SJCRH30 (cell line): ENCODE measurements at places on chromosomes 3 and 15.

- DNase-seq: peak; percentile 79
Observed at GRCh38 chr15:40274350-40275274, 8.3 kb downstream of the ANKRD63 start.

GRCh38 chr3:130897316-130897715 is 3.4 kb downstream of the ATP2C1 start:
- DNase-seq: no peak

- no peak for DNase-seq
Observed at GRCh38 chr3:15711281-15711680, 86.5 kb downstream of the ANKRD28 start.

DNA sequence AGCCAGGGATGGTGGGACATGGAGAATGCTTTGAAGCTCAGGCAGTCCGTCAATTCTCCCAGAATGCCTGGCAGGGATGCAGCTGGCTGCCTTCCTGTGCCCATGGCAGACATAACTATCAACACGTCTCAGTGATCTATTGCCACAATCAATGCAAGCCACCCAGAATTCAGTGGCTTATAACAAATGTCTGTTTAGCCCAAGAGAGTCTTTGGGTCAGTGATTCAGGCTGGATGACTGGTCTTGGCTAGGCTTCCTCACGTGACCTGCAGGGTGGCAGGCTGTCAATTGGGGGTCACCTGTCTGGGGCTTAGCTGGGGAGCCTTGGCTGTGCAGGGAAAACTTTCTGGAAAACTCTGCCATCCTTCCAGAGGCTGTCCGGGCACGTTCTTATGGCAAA is 213.1 kb upstream of the LRRFIP2 start:
- DNase-seq: no peak

DNA sequence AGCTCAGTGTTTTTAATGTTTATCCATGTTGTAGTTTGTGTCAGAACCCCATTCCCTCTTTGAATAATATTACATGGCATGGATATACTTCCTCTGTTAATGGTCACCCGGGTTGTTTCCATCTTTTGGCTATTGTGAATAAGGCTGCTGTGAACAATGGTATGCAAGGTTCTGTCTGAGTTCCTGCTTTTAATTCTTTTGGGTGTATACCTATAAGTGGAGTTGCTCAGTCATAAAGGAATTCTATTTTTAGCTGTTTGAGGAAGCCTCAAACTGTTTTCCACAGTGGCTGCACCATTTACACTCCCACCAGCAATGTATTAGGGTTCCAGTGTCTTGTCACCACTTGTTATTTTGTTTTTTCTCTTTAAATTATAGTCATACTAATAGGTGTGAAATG is 99.6 kb downstream of the SLC25A26 start:
- DNase-seq: no peak
